Brain microvascular endothelial cell (primary cell): ENCODE measurements at places on chromosomes 3 and 15.

DNA sequence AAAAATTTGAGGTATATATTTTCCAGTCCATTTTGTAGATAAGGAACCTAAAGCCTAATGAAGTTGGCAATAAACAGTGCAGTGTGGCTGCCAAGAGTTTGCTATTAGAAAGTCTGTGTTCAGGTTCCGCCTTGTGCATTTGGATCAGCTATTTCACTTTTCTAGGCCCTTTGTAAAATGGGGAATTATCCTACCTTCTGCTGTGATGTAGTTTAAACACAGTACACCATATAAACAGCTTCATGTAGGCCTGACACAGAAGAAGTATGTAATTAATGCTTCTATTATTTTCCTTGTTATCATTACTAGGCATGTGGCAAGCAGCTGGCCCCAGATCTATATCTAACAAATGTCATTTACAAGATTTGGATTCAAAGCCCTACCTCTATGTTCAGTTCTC, 456.3 kb downstream of the GABRG3 start:
- DNase-seq = no peak

DNA sequence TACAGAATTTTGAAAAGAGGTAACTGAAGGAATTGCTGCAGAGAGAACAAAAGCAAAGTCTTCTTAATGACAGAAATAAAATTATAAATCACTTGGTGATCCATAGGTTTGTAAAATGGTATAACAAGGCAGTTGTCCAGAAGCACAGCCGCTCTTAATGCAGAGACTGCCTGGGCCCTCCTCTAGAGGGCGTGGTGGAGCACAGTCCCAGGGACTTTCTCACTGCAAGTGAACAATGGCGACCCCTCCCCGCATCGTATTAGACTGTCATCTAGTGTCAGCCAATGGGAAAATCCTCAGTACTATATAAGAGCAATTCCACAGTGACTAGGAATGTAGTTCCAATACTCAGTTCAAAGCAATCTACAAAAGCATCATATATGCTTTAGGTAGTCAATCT, 26.4 kb upstream of the ZBED2 start:
- no peak for DNase-seq

DNA sequence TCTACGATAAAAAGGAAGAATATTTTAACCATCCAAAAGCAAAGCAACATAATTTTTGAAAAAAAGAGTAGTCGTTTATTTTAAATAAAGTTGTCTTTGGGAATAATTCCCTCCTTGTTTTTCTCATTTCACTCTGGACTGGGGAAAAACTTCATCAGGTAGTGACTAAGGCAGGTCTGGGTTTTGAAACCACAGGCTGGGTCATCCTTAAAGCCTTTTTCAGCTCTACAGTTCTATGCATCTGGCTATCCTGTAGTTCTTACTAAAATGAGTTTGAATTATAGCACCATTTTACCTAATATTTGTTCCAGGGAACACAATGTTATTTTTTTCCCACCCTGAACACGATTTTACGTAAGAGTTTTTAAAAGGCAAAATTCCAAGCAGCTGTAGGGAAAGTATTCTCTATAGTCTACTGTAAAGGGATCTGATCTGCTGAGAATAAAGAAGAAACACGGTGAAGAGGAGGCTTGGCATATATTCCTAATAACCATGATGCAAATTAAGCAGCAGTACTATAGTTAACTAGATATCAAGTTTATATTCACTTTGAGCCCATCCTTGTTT, 107.7 kb downstream of the OSBPL10 start:
- DNase-seq = no peak

- no peak for DNase-seq
Measured at GRCh38 chr3:170494766-170495165, 76.1 kb downstream of the CLDN11 start.

DNA sequence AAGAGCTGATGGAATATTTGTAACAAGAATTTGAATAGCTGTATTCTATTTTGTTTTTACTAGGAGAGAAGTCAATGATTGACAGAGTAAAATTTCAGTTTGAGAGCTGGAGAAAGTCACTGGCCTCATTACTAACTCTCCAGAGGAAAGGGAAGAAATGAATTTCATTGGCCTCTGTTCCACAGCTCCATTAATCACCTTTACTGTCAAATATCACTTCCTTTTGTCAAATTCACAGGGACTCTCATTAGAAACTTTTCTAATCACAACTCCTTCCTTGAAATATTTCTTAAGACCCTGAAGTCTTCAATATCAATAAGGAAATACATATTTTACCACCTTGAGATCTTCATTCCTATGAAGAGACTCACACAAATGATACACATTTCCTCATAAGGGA, 379.9 kb upstream of the RASGRP1 start:
- no peak for DNase-seq

GRCh38 chr15:74400313-74400860, 32.9 kb upstream of the CYP11A1 start:
- DNase-seq = no peak

- DNase-seq = no peak
Measured at GRCh38 chr3:4888913-4889846, 90.1 kb upstream of the BHLHE40 start.

DNA sequence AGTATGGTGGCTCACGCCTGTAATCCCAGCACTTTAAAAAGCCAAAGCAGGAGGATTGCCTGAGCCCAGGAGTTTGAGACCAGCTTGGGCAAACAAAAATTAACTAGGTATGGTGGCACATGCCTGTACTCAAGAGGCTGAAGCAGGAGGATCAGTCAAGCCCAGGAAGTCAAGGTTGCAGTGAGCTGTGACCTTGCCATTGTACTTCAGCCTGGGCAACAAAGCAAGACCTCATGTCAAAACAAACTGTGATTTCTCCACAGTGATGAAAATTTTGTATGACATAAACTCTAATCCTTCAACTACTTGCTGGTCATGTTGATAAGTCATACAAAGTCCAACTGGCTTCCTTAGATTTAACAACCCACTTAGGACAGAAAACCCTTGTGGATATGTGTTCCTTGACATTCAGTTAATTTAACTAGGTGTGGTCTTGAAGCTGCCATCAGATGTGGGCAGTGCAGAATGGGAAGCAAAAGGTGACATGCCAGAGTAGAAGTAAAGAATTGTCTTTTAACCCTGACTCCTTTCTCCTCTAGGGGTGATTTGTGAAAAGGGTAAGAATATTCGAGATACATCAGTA, 263.3 kb downstream of the PTPRG start:
- DNase-seq = no peak

GRCh38 chr3:11509173-11510000, 134.3 kb downstream of the VGLL4 start:
- DNase-seq = peak; percentile 89

DNA sequence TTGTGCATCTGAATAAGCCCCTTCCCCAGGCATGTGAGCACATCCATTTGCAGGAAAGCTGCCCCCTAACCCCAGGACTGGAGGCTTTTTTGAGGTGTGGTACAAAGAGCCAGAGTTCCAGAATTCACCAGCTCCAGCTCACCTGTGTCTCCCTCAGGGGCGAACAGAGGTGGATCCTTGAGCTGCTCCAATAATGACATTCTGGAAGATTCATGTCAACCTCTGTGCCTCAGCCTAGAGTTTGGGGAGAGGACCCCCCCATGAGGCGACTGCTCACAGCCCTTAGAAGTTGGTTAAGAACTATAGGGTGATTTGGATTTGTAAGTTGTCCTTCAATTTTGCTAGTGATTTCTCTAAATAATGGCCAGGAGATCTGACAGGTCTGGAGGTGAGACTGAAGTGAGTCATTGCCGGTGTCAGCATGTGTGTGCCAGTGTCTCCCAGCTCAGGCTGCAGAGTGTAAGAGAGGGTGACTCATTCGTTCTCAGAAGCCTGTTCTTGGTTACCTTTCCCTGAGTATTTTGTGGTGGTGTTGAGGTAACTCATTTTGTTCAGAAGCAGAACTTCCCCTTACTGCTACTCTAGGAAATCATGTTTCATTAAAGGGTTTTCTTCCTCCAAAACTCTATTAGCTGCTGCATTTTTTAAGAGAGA, 136.9 kb upstream of the TOPAZ1 start:
- DNase-seq = peak; percentile 63

GRCh38 chr15:37921527-37922385, 12.7 kb upstream of the TMCO5A start:
- peak; percentile 9 for DNase-seq

GRCh38 chr15:51077221-51078153, 17.2 kb downstream of the TNFAIP8L3 start:
- DNase-seq = peak; percentile 30

GRCh38 chr15:65833501-65834205, 35.6 kb upstream of the RAB11A start:
- no peak for DNase-seq

- DNase-seq = no peak
Measured at GRCh38 chr15:67003586-67003985, 61.8 kb upstream of the SMAD3 start.

- no peak for DNase-seq
Measured at GRCh38 chr3:97417-98258, 98.9 kb upstream of the CHL1 start.

DNA sequence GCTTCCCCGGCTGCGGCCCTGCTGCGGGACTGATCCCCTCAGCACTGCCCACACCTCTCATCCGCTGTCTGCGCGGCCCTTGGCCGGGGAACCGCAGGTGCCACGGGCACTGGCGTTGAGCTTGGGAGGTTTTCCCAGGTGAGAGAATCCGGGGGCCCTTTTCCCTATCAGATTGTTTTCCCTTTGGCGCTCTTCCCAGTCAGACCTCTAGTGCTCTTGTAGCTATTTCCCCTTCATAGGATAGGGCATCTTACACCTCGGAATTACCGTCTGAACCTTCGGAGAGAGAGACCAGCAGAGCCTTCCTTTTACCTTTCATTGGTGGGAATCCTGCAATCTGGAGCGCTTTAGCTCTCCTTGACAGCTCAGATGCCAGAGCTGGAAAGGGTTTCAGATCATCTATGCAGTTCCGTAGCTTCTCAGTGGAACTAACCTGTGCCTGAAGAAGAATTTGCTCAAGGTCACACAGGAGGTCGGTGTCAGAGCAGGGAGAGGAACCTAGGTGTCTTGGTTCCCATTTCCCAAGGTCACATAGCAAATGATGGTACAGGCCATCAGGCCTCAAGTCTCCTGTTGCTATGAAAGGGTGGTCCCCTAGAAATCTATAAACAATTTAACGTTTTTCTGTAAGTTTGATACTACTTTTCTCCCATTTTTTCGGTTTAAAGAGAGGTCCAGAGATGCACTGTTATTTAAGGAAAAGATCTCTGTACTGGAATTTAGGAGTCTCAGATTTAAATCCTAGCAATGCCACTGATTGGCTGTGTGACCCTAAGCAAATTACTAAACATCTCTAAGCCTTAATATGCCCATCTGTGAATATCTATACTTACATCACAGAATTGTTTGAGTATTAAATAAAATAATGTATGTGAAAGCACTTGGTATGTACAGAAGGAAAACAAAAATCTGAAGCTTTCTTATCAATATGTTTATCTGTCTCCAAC, 916 bp downstream of the IDH3A start:
- DNase-seq = no peak

DNA sequence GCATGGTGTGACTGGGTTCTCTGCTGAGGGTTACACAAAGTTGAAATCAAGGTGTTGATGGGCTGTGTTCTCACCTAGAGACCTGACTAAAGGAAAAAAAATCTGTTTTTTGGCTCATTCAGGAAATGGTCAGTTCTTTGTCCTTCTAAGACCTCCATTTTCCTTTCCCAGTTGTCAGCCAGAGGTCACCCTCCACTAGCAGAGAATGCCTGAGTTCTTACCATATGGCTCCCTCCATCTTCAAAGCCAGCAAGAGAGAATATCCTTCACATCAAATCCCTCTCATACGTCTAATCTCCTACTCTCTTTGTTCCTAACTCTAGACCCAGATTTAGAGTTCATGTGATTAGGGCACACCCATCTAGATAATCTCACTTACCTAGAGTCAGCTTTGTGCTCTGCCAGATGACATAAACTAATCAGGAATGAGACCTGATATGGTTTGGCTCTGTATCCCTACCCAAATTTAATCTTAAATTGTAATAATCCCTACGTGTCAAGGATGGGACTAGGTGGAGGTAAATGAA, 19.4 kb downstream of the ANKRD28 start:
- no peak for DNase-seq

- no peak for DNase-seq
Measured at GRCh38 chr3:181265750-181266333, 276.3 kb upstream of the DNAJC19 start.

- peak; percentile 43 for DNase-seq
Measured at GRCh38 chr15:71743861-71744382, 66.4 kb upstream of the NR2E3 start.

- no peak for DNase-seq
Measured at GRCh38 chr3:46835054-46835453, 28.2 kb downstream of the MYL3 start.

DNA sequence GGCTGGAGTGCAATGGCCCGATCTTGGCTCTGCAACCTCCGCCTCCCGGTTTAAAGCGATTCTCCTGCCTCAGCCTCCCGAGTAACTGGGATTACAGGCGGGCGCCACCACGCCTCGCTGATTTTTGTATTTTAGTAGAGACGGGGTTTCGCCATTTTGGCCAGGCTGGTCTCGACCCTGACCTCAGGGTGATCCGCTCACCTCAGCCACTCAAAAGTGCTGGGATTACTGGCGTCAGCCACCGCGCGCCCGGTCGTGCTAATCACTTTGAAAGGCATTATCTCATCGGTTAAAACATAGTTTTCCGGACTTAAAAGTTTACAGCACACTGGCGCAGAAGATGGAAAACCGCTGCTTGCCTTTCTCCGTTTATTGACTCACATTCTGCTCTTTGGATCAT, 27.6 kb upstream of the MTHFS start:
- no peak for DNase-seq

- DNase-seq = no peak
Measured at GRCh38 chr3:131350506-131350905, 31.1 kb upstream of the NUDT16 start.

- peak; percentile 93 for DNase-seq
Measured at GRCh38 chr3:71542521-71543370, 40.8 kb downstream of the FOXP1 start.

- no peak for DNase-seq
Measured at GRCh38 chr15:89766357-89767311, 9.5 kb upstream of the MESP2 start.

DNA sequence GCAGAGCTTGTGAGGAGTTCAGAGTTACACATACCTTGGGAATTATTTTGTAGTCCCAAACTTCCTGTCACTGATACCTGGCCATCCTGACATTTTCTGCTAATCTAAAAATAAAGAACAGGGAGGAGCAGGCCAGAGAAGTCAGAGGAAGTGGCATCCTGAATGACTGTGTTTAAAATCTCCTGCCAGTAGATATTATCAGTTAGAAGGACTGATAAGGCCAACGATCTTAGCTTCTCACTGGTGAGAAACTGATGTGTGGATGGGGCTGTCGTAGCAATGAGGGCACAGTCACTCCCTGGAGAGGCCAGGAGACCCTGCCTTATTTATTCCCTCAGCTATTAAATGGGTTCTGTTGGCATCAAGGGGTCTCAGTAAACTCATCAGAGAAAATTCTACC, 115.1 kb downstream of the DGKG start:
- no peak for DNase-seq

- DNase-seq = no peak
Measured at GRCh38 chr3:185646382-185647133, 60.5 kb downstream of the SENP2 start.

- DNase-seq = no peak
Measured at GRCh38 chr3:28700728-28701127, 352.1 kb upstream of the AZI2 start.
